Activated CD8-positive, alpha-beta T cell treated with anti-CD3 and anti-CD28 coated beads for 36 hours (primary cell): ENCODE measurements at places on chromosomes 3 and 15.

GRCh38 chr3:196020373-196020772, 61.5 kb downstream of the TFRC start:
- no peak for DNase-seq
- H3K36me3 ChIP-seq = no peaks in the 10 kb centered on the region
- H3K4me1 ChIP-seq = no peaks in the 10 kb centered on the region
- H3K27me3 ChIP-seq = peaks cover 5% of the 10 kb centered on the region
- H3K27ac ChIP-seq = no peak overlapping the region

DNA sequence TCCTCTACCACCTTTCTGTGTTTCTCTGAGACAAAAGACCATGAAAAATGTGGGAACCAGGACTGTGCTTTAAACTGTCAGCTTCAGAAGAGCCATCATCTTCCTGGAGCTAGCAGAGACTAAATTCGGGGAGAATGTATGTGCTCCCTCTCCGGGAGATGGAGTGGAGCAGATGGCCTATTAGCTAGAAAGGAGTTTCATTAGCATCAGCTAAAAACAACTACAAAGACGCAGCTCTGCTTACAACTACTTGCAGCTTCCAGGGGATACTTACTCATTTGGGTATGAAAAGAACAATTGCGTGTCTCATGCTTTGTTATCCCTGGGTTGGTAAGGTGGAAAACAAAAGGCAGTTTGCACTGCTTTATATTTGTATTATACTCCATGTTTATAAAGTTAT, 159.6 kb downstream of the MFSD1 start:
- no peak for DNase-seq
- H3K27ac ChIP-seq = no peak overlapping the region

- no peaks in the 10 kb centered on the region for H3K36me3 ChIP-seq
- no peak overlapping the region for H3K4me3 ChIP-seq
- no peak overlapping the region for H3K27ac ChIP-seq
- DNase-seq = no peak
- no peaks in the 10 kb centered on the region for H3K4me1 ChIP-seq
- H3K27me3 ChIP-seq = no peaks in the 10 kb centered on the region
Observed at GRCh38 chr15:47607695-47608094, 109.6 kb upstream of the SEMA6D start.

DNA sequence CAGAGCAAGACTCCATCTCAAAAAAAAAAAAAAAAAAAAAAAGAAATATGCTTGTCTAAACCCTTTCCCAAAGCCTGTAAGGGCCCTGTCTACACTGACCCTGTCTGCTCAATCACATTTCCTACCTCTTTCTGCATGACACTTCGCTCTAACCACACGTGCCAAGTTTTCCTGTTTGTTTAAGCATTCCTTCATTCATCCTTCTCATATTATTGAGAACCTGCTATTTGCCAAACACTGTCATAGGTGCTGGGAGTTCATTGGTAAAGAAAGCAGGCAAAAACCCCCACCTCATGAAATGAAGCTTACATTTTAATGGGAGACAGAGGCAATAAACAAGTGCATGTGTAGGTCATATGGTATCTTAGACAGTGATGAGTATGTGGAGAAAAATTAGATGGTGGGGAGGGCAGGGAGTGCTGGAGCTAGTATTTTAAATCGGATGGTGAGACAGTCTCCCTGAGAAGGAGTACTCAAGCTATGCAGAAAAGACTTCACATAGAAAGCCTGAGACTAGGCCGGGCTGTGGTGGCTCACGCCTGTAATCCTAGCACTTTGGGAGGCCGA, 48.0 kb downstream of the B3GNT5 start:
- H3K4me1 ChIP-seq = peaks cover 8% of the 10 kb centered on the region
- DNase-seq = no peak
- no peak overlapping the region for H3K27ac ChIP-seq
